ENCODE measurements at places on chromosomes 3 and 15.

DNA sequence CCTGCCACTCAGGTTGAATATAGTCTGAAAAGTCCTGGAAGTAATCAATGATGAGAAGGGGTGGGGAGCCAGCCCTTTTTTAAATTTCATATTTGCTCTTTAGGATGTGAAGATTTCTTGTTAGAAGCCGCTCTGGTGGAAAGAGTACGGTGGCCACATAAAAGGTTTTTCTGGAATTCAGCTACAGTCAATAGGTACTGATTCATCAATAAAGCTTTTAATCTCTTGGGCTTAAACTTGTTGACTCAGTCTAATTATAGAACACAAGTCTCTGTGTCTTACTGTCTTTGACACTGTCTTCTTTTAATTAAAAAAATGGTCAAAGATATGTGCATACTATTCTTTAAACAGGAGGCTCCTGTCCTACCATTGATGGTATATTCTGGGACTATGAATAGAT, 99.9 kb upstream of the TP63 start:
- DNase-seq: no peak

- DNase-seq: no peak
These were observed 66.8 kb upstream of the RASGRP1 start for GRCh38 chr15:38631119-38632075.

GRCh38 chr15:83109532-83109931, 2.1 kb downstream of the TM6SF1 start:
- peak; percentile 19 for DNase-seq

DNA sequence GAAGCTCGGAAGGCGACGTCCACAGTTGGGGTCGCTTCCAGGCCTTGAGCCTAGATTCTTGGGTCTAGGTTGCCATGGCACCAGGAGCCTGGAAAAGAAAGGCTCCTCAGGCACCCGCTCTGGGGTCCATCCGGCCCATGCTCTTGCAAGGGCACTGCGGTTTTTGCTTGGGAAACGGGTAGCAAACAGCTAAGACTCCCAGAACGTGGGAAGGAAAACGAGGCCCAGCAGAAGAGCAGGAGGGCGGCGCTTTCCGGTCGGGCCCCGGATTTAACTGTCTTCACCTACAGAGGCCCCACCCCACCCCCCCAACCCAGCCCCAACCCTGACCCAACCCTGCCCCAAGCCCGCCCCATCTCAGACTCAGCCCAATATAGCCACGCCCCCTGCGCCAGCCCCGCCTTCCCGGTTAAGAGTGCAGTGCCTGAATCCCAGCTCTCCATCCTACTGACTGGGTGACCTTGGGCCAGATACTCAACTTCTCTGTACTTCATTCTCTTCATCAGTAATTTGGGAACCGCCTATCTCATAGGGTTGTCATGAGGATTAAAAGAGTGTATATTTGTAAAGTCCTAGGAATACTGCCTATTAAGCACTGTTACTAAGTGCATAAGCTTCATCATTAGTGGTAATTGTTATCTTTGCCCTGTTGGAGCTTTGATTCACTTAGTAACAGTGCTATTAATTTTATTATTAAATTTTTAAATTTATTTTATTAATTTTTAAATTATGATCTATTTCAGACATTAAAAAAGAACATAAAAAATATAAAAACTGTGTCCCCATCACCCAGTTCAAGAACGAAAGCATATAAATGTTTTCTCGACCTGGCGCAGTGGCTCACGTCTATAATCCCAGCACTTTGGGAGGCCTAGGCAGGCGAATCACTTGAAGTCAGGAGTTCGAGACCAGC, 28.4 kb upstream of the SMAD6 start:
- peak; percentile 22 for DNase-seq

GRCh38 chr15:89383365-89384175, 48.9 kb upstream of the POLG start:
- no peak for DNase-seq

DNA sequence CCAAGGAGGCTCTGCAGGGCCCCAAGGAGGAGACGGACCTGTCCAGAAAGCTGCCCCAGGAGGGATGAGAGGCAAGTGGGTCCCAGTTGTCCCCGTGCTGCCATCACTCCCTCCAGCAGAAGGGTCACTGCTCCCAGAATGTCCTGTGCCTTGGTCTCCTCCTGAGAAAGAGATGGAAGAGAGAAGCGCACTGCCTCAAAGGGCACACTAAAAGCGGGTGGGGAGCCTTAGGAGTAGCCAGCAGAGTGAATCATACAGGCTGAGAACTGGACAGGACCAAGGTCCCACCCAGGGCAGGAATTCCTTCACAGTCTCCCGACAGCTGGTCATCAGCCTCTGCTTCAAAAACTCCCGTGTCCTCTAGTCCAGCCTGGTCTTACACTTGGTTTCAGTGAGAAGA, 4.6 kb downstream of the THPO start:
- no peak for DNase-seq

GRCh38 chr15:38687775-38688495, 123.3 kb upstream of the RASGRP1 start:
- DNase-seq: no peak

- DNase-seq: peak; percentile 66
These were observed 72.6 kb downstream of the NPTN start for GRCh38 chr15:73560501-73561117.

DNA sequence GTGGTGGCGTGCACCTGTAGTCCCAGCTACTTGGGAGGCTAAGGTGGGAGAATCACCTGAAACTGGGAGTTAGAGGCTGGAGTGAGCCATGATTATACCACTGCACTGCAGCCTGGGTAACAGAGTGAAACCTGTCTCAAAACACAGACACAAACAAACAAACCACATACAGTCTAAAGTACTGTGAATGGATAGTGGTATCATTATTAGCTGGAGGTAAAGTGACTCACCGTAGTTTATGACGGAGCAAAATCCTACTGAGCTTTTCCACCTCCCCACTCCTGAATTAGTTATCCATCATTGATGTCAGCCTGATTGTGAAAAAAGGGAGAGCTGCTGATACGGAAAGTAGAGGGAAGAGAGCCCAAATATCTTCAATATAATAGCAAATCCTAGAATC, 3.2 kb upstream of the CNOT10 start:
- no peak for DNase-seq

GRCh38 chr3:171678971-171679492, 131.3 kb downstream of the PLD1 start:
- no peak for DNase-seq

GRCh38 chr15:93270937-93271467, 182.0 kb upstream of the RGMA start:
- DNase-seq: no peak

DNA sequence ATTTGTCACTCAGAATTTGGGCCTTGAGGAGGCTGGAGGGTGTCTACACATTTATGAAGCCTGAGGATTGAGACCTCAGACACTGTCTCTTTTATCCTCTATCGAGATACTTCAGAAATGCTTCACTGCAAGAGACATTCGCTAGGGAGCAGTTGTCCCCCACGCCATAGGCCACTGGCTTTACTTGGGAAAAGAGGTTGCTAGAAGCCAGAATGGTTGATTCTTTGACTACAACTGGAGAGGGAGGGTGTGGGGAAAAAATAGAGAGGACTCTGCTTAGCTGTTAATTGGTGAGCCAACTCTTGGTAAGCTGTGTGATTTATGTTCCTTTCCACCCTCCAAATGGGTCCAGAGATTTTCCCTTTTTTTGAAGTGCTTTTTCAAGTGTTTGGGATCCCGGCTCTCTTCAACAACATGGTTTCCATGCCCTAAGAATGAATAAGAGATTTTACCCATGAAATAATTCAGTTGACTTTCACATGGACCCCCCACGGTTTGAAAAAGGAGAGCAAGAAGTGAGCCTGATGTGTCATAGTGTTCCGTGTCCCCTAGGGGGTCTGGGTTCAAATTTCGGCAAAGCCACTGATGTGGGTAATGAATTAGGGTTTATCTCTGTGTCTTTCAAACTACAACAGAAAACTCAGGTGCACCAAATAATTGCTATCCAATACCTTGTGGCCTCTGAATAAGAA, 2.7 kb downstream of the BOC start:
- no peak for DNase-seq

DNA sequence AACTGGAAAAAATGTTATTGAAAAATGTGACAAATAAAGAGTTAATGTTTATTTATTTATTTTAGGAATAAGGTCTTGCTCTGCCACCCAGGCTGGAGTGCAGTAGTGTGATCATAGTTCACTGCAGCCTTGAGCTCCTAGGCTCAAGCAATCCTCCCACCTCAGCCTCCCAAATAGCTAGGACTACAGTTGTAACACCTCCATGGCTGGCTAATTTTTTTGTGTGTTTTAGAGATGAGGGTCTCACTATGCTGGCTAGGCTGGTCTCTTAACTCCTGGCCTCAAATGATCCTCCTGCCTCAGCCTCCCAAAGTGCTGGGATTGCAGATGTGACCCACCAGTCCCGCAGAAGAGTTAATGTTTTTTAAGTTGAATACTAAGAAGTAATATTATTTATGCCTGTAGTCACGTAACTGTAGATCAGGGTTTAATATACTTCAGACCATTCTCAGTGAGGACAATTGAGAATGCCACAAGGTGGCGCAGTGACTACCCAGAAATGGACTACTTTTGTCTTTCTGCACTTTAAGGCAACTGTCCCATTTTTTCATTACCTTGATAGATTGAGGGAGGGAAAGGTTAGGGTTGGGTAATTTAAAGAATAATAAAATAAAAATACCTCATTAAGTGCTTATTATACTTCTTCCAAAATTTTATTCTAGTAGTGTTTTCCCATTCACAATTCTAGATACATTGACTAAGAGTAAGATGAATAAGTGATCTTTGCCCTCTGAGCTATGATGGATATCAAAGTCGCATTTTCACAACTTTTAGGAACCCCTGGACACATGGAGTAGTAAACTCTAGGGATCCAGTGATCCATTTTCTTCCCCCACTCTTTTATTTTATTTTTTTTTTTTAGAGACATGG, 6.0 kb downstream of the MUC13 start:
- peak; percentile 68 for DNase-seq

GRCh38 chr3:102235679-102236078, 199.1 kb upstream of the ZPLD1 start:
- DNase-seq: no peak

GRCh38 chr3:58471025-58471887, 20.6 kb upstream of the KCTD6 start:
- DNase-seq: peak; percentile 35

- no peak for DNase-seq
These were observed 26.5 kb downstream of the PPP2R3A start for GRCh38 chr3:135992072-135992471.

GRCh38 chr3:124601190-124601589, 129.1 kb upstream of the UMPS start:
- no peak for DNase-seq

GRCh38 chr3:194344012-194344411, 7.1 kb downstream of the CPN2 start:
- DNase-seq: peak; percentile 82

GRCh38 chr3:127247292-127247691, 40.6 kb downstream of the PRR20G start:
- DNase-seq: no peak

DNA sequence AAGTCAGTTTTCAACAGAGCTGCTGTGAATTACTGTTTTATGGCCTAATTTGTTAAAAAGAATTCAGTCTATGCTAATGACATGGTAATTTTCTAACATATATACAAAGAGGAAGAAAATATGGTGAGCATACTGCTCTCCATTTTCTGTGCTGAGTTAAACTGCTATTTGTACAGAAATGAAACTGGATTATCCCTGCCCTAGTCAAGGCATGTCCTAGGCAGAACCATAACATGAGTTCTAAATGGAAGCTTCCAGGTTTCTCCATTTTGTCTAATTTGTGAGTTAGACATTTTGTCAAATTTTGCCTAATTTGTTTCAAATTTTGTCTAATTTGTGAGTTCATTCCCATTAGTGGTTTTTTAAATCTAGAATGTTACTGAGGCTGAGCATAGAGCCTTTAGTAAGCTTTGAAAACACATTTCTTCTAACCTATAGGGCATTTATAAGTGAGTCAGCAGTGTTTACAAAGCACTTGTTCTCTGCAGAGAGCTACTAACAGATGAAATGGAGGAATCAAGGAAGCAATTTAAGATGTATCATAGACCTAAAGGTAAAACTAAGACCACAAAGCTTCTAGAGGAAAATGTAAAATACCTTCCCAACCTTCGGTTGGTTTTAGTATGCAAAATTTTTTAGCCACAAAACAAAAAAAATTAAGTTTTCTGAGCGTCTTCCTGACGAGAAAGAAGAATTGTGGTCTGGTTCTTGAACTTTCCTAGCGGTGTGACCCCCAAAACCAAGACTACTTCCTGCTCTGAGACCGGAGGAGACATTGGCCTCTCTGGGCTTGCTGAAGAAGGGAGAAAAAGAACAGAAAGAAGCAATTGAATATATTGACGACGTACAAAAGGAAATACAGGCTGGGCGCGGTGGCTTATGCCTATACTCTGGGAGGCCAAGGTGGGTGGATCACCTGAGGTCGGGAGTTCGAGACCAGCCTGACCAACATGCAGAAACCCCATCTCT, 9.8 kb downstream of the P2RY14 start:
- DNase-seq: peak; percentile 34

GRCh38 chr3:147812186-147812911, 403.2 kb downstream of the ZIC1 start:
- DNase-seq: no peak

- DNase-seq: no peak
These were observed 236.8 kb upstream of the GBE1 start for GRCh38 chr3:81998139-81998755.

DNA sequence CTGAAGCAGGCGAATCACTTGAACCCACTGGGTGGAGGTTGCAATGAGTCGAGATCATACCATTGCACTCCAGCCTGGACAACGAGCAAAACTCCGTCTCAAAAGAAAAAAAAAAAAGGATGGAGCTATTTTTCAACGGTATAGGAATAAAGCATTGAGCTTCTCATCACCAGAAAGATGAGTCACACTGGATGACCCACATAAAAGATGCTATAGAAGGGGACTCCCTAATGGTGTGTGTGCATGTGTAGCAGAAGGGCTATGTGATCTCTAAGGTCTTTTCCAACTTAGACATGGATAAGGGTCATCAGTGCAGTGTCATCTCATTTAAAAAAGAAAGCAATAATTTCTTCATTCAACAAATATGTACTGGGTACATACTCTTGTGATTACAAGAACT, 476.0 kb downstream of the MFSD1 start:
- no peak for DNase-seq

- DNase-seq: no peak
These were observed 44.6 kb upstream of the RBMS3 start for GRCh38 chr3:29236146-29236840.

Measured in CD8-positive, alpha-beta T cell (primary cell).